ENCODE measurements at places on chromosomes 13 and 19. TPM values are rescaled to one million over a fixed set of nuclear protein-coding genes. Genes with fewer than 3 reads are reported as not detected.
A peak's percentile ranks its signal among the peaks of the same experiment; 100 is the strongest.

Gene ZNF534
- not detected for total RNA-seq

Gene TMEM255B
- 1.4 TPM for total RNA-seq

DNA sequence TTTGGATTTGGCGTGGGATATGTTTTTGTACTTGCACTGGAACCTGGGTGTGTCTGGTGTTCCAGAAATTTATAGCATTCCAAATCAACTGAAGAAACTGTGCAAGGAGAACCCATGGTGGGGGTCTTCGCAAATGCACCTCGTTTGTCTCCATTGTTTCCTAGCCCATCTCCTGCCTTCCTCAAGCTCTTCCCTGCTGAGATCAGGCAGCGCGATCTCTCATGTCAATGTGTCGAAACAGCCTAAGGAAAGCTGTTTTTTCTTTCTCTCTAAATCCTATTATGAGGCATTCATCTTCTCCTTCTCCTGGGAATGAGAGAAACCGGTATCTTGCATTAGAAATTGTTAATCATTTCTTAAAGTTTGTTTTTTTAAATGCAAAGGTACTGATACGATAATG, 131.0 kb downstream of the KLF5 start:
- no peak for DNase-seq

Gene ITGBL1
- total RNA-seq = 11.6 TPM

Gene SPTBN4
- total RNA-seq = 3.0 TPM

GRCh38 chr13:34901572-34901971, 40.5 kb upstream of the NBEA start:
- no peak for DNase-seq

Gene PSG2
- not detected for total RNA-seq

DNA sequence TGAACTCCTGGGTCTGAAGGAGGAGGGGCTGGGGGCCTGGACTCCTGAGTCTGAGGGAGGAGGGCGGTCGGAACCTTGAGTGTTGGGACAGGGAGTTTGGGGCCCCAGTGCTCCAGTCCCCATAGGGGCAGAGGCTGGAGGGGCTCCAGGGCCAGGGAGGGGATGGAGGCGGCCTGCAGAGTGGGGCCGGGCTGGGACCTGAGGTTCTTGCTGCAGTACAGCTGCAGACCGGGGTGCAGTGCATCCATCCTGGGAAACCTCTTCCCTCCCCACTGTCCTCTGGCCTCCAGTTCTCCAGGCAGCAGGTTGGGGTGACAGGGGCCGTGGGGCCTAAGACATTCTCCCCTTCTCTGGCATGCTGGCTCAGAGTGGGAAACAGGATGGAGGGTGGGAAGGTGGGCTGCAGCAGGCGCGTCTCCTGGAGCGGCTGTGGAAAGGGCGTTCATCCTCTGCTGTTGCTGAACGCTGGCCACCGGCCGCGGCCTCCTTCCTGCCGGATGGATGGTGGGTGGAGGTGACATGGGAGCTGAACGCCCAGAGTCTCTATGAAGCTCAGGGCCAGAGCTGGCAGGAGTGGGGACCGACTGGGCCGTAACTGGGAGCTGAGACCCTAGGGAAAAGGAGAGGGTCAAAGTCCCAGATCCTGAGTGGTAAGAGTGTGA, 1.6 kb downstream of the BRSK1 start:
- no peak for DNase-seq

DNA sequence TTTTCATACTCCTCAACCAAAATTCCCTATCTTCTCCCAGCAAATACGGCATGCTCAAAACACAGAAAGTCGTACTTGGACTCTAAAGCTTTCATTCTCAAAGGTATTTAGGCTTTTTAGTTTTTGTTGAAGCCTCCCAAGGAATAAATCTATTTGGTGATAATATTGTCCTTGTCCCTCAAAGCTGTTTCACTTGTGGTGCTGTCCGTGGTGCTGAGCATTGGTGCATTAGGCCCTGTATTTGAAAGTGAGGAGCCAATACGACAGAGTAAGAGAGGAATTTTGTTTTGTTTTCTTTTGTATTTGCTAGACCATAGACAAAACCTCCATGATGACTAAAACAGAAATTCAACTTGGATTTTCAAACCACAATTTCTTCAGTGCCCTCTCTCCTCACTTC, 3.2 kb upstream of the LGALS13 start:
- peak; percentile 19 for DNase-seq

- DNase-seq = no peak
These were observed 3.8 kb downstream of the GJB2 start for GRCh38 chr13:20188667-20189553.

GRCh38 chr13:34862311-34862710, 79.8 kb upstream of the NBEA start:
- DNase-seq = no peak

- no peak for DNase-seq
These were observed 24.4 kb downstream of the ELF1 start for GRCh38 chr13:40994581-40995230.

Gene GPR108
- total RNA-seq = 78.1 TPM

Gene KIR3DL1
- not detected for total RNA-seq

Gene TJP3
- total RNA-seq = not detected

DNA sequence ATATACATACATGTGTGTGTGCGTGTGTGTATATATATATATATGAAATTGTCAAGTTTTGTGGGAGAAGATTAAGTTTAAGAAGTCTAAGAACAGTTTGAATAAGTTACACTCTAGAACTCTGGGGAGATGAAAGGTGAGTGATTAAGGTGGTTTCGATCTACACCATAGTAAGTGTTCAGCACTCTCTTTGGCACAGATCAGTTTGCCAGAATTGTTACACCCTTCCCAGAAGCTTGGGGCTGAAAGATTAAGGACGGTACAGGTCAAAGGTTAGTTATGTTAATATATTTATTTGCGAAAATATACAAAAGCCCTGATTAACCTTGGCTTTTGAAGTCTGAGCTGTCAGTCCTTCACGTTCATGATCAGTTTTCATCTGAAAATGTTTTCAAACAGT, 309.1 kb downstream of the KLF5 start:
- no peak for DNase-seq

Gene ZNF554
- 2.4 TPM for total RNA-seq

DNA sequence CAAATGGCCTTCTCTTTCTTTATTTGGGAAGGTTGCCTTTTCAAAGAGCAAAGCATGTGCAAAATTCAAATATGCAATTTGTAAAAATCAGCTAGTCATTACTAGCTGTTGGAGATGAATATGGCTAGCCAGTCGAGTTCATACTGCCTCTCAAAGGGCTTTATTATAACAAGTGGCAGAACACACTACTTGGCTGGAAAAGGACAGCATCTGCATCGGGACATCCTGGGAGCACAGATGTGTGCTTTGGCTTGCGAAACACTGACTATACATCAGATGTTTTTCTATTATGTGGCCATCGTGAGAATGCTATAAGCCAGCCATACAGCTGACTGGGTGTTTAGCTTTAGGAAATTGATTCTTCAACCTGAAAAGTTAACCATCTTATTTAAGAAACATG, 424.2 kb downstream of the KCTD12 start:
- no peak for DNase-seq

Gene SIGLEC9
- total RNA-seq = not detected

GRCh38 chr19:31817971-31818797, 468.9 kb upstream of the TSHZ3 start:
- no peak for DNase-seq

Gene NR1H2
- 173 TPM for total RNA-seq

- DNase-seq = no peak
These were observed 443.9 kb downstream of the ZNF536 start for GRCh38 chr19:30815889-30816580.

- DNase-seq = no peak
These were observed 11.2 kb upstream of the IL4I1 start for GRCh38 chr19:49907745-49908446.

All from MG63 (cell line).